KG1 (cell line): ENCODE measurements at places on chromosomes 16 and 17.
A peak's percentile ranks its signal among the peaks of the same experiment; 100 is the strongest.

DNA sequence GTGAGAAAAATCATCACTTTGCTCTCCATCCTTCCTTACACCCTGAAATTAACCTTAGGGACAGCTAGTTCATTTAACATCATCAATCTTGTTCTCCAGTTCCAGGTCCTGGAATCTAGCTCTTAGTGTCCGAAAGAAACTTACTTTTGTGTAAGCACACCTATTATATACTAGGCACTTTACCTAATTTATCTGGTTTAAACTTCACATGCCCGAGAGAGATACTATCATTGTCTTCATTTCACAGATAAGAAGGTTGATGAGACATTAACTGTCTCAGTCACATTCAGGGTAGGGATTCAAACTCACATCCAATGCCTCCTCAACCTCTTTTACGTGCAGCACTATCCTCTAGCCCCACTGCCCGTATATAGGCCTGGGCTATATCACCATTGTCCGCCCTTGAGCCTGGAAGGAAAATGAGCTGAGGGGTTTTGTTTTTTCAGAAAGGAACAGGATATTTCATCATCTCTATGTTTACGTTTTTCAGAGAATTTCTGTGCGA is 501 bp upstream of the AP2B1 start:
- no peak for DNase-seq

- DNase-seq = no peak
These were observed 503.7 kb upstream of the C16orf82 start for GRCh38 chr16:26563018-26563417.

GRCh38 chr16:4513086-4513860 is 25.3 kb downstream of the CDIP1 start:
- DNase-seq = no peak

DNA sequence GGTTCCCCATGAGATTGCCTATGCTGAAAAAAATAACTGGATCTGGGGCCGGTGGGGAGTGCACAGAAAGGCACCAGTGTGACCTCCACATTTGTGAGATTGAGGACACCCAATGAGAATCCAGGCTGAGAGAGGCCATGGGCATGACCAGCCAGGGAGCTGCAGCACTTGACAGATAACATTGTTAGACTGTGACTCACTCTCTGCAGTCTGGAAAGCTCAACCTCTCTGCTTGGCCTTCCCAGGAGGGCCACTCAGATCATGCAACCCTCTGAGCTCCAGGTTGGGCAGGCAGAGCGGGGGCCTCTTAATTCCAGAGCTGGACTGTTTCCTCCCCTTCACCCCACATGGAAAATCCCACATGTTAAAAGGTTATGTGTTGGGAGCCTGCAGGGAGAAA is 30.1 kb downstream of the FZD2 start:
- DNase-seq = no peak

- no peak for DNase-seq
These were observed 47.7 kb downstream of the TUBD1 start for GRCh38 chr17:59844884-59845594.

DNA sequence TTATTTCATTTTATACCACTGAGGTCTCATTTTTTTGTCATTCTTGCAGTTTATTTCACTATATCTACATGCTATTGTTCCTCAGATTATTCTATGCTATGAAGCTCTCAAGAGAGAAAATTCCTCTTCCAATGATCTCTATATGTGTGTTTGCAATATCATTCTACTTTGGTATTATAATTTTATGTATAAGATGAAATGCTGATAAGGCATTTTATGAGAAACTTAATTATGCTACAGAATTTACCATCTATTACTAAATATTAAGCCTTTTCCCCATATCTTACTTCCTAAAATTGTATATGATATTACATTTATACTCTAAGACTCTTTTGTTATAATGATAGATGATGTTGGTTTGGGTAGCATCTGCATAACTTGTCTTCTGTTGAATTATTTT is 765.5 kb downstream of the KCNJ2 start:
- DNase-seq = no peak

DNA sequence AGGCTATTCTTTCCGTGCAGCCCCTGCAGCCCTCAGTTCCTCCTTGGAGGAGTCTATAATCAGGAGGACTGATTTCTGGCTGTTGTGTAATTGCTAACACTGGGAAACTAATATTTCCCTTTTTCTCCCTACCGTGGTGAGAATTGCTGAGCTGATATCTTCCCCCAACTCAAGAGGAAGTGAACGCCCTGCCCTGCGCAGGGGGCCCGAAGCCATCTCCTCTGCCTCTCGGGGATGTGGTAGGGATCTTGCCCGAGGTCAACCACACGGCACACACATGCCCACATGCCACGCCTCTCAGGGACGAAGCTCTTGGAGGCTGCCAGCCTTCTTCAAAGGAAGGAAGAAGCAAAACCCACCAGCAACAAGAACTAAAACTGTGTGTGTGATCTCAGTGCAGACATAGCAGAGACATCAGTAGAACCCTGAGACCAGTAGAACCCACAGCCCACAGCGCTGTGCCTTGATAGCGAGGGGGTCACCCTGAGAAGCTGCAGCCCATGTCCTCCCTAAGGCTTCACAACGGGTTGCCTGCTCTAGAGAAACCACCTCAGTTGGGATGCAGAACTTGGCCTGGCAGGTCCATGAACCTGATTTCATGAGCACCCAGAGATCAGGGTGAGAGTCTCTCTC is 8.9 kb upstream of the ULK2 start:
- DNase-seq = peak; percentile 14

GRCh38 chr17:11816409-11816808 is 180.9 kb downstream of the ZNF18 start:
- DNase-seq = no peak

GRCh38 chr16:9139965-9140364 is 48.5 kb downstream of the HAPSTR1 start:
- DNase-seq = no peak

DNA sequence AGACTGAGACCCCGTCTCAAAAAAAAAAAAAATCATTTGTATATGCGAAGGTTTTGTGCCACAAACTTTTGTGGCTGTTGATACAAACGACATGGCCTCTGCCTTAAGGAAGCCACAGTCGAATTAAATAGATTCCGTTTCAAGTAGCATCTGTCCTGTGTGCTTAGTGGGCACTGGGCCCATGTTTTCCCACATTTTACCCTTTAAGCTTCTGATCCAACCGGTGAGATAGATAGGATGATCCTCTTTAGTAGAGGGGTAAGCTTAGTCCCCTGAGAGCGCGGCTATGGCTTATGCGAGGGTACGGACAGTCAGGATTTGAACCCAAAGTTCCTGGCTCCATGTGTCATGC is 776 bp upstream of the TMEM219 start:
- no peak for DNase-seq

DNA sequence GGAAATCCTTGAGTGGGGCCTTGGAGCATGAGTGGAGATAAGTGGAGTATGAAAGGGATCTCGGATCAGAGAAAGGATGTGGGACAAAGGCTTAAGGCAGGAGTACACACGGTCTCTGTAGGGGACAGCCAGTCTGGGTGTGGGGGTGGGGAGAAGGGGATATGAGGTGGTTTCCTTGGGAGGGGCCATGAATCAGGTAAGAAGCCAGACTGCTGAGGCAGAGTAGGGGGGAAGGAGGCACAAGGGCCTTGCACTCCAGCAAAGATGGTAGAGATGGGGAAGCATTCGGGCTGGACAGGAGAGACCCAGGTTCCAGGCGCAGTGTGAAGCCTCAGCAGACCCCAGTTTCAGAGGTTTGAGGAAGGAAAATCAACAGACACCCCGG is 1.6 kb downstream of the HSD11B2 start:
- DNase-seq = no peak

GRCh38 chr16:85709766-85710585 is 21.2 kb upstream of the GINS2 start:
- DNase-seq = no peak

DNA sequence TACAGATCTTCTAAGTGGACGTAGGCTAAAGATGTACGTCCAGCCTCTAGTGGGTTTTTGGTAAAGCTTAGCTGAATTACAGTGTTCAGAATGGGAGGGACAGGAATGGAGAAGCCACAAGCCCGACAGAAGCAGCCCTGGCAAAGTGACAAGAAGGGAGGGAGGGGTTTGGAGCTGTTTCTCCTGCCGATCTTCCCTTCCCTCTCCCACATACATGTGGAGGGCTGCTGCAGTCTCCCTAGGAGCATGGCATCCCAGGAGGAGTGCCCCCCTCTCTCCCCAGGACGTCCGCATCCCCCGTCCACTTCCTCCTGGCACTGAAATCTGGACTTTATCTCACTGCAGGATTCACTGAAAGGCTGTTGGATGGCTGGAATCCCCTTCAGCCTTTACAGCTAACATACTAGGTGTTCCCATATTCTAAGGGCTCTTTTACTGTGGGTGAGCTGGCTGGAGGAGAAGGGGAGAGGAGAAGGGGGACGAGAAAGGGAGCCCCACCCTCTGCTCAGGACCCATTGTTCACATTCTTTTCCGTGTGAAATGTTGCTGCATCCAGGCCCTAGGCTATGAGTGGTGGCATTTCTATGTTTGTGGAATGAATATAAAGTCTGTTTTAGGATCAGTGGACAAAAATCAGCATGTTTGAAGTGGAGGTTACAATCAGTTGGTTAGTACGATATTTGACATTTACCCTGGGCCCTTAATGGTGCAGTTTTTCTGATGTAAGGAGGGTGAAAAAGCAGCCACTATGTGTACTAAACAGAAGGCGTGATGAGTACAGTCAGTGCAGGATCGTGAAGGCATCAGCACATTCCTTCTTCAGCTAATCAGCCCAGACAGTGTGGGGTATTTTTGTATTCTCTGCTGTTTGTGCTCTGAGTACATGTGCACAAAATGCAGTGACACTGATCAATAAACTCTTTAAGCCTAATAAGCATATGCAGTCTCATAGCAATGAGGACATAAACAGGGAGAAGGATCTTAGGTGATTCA is 94.6 kb downstream of the SPECC1 start:
- DNase-seq = no peak

GRCh38 chr16:84115919-84116719 is 623 bp downstream of the MBTPS1 start:
- DNase-seq = peak; percentile 11

- no peak for DNase-seq
These were observed 204.8 kb upstream of the CHMP6 start for GRCh38 chr17:80786887-80787286.

DNA sequence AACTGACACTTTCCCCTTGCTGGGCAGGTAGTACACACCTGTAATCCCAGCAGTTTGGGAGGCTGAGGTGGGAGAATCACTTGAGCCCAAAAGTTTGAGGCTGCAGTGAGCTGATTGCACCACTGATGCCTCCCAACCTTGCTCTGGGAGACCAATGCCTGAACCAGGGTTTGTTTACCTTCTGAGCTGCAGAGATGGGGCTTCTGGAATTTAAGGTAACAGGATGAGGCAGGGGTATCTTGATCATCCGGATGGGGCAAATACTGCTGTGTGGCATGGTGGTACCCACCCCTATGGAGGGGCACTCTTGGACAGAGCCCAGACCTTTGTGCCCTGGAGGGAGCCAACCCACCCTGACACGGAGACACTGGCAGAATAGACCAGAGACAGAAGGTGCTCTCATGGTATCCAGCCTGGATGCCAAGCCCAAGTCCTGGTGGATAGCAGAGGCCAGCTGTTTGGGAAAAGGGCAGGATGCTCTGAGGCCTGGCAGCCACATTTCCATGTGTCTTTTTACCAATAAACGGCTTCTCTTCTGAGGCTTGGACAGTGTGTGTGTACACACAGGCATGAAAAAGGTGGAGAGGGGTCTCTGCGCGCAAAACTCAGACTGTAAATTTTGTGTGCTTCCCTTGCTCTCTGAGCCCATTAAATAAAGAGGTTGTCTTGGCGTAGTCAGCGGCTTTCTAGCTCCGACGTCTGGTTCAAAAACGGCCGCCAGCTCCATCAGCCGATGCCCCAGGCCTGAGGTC is 4.4 kb downstream of the ZNF48 start:
- no peak for DNase-seq

DNA sequence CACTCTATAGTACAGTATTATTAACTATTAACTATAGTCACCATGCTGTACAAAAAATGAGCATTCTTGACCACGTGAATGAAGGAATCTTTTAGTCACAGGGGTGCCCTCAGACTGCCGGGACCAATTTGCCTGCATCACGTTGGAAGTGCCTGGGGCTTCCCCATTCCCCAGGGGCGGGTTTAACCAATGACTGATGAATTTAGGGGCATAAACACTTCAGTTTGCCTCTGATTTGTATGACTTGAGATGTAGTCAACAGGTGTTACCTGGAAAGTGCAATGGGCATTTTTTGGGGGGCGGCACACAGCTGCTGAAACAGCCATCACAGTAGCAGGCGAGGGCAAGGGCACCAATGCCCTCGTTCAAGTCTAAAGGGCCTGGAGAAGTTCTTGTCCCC is 8.7 kb upstream of the PYY start:
- DNase-seq = no peak

DNA sequence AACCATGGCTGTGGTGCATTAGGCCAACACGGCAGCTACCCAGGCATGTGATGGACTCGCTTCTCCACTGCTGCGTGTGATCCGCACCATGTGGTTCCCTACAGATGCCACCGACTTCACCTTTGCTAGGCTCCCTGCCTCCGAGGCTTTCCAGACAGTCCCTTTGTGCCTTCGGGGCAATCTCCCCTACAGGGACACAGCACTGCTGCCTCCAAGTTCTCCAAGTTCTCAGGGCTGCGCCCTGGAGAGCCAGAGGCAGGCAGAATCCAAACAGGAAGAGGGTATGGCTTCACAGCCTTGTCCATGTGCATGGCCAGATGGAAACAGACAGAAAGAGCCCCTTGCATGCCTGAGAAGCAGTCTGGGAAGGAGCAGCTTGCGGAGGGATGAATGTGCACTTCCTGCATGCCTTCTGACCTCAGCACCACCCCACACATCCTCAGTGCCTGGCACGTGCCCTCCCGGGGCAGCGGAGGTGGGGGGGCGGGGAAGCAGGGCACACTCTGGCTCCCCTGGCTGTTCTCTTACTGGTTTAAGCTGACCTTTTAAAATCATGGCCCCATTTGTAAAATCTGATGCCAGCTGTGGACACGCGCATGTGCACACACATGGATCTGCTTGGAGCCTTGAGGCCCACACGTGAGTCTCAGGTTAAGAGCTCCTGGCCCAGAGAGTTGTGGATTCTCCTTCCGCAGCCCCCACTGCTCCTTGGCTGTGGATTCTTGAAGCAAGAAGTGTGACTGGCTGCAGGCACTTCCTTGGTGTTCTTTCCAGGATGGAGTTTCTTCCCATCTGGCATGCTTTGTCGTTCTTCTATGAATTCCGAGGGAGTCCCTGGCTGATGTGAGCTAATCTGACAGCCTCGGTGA is 55.3 kb upstream of the MTSS2 start:
- DNase-seq = no peak

GRCh38 chr17:17220529-17220928 is 14.4 kb upstream of the PLD6 start:
- no peak for DNase-seq

DNA sequence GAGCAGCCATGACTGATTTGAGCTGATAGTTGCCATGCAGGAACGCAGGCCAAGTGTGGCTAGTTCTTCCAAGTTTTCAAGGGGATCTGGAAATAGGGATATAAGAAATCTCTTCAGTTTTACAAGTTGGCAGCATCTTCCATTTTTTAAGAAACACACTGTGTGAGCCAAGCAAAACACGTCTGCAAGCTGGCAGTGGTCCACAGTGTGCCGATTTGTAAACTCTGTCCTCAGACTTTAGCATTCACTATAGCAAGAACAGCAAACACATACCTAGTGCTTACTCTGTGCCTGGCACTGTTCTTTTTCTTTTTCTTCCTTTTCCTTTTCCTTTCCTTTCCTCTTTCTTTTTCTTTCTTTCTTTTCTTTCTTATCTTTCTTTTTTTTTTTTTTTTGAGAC is 2.9 kb downstream of the ORAI3 start:
- no peak for DNase-seq

- no peak for DNase-seq
These were observed at the start of gene CLDN6 for GRCh38 chr16:3017794-3018506. CLDN6 (minus strand) TSS chr16:3018183; CDS start chr16:3016021, 2,162 bp downstream.
